ENCODE measurements at places on chromosomes 2 and 18.

- no peak for ATAC-seq
Observed at GRCh38 chr2:112666761-112667122, 21.0 kb downstream of the SLC20A1 start.

DNA sequence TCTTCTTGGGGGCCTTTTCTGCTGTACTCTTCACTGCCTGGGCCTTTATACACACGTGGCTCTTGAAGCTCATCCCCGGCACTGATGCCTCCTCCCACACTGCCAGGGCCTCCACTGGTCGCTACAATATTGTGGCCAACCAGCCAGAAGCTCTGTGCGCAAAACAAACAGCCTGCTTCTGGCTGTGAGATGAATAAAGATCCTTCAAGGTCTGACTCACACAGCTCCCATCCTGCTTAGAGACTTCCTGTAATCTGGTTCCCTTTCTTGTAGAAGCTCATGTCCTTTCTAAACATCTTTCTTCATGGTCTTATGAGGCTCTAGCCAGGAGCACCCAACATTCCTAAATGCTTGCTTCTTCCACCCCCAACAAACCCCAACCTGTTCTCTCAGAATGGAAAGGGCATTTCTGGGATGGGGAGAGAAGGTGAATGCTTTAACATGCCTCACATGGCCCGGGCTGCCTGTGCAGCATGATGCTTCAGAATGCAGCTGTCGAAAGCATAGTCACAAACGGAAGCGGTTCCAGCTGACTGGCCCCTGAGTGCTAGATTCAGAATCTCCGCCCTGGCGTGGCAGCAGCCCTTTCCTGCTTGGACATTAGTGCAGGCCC, 24.6 kb downstream of the NRP2 start:
- peak; percentile 87 for ATAC-seq

- ATAC-seq = no peak
Observed at GRCh38 chr18:57426187-57426586, 9.0 kb upstream of the ONECUT2 start.

GRCh38 chr18:27144672-27145071, 40.4 kb downstream of the CHST9 start:
- ATAC-seq = no peak

- no peak for ATAC-seq
Observed at GRCh38 chr18:48390641-48391040, 18.5 kb downstream of the ZBTB7C start.

DNA sequence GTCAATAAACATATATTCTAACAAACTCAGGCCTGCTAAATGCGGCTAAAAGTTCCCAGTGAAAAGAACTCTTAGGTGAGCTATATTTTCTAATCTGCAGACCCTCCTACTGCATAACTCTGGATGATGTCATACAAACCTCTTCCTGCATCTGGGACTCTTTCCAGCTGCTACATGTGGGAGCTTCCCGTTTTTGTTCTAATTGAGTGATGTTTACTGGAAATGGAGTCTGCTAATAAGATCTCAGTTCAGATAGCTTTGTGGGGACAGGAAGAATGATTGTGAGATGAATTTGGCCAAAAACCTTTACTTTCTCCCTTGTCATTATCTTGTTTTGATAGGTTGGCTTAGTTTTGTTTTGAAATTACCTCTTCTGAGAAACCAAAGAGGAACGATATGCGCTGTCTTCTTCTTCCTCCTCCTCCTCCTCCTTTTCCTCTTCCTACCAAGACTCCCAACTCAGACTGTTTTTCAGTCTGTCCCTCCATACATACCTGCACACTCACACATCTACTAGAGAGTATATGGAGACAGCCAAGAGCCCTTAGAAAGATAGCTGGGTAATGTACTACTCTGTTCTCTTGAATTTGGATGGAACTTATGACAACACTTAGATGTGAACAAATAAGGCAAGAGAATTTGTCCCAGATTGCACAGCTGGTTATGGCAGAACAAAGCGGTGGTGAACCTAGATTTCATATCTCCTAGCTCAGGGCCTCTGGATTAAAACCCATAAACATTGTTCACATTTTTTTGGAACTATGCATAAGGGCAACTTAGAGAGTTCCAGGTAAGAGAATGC, 39.8 kb upstream of the AAK1 start:
- peak; percentile 75 for ATAC-seq

DNA sequence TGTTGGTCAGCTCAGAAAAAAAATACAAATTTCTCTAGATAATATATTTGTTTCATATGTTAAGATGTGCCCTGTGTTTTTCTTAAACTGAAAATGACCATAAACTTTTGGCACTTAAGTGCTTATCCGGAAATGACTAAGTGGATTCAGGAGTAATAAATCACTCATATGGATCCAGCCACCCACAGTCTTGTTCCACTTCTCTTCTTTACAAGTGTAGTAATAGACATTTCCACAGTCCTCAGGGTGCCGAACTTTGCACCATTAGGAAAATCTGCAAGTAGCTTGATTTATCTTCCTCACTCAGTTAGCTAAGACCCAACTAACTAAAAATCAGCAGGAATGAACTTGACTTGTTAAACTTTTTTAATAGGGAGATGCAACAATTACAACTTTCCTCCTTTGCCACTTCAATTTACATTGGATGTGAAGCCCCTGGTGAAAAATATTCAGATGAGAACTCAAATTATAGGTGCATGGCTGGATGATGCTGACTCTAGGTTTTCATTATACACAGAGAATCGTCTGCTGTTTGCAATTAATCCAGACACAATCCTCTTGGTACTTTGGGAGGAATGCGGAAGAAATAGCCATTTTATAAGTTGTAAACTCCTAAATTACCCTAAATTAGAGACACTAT, 322.5 kb downstream of the ARHGAP15 start:
- ATAC-seq = no peak

- peak; percentile 51 for ATAC-seq
Observed at GRCh38 chr2:202018950-202019349, 14.7 kb upstream of the FZD7 start.

- no peak for ATAC-seq
Observed at GRCh38 chr2:118763797-118764196, 83.7 kb downstream of the EN1 start.

DNA sequence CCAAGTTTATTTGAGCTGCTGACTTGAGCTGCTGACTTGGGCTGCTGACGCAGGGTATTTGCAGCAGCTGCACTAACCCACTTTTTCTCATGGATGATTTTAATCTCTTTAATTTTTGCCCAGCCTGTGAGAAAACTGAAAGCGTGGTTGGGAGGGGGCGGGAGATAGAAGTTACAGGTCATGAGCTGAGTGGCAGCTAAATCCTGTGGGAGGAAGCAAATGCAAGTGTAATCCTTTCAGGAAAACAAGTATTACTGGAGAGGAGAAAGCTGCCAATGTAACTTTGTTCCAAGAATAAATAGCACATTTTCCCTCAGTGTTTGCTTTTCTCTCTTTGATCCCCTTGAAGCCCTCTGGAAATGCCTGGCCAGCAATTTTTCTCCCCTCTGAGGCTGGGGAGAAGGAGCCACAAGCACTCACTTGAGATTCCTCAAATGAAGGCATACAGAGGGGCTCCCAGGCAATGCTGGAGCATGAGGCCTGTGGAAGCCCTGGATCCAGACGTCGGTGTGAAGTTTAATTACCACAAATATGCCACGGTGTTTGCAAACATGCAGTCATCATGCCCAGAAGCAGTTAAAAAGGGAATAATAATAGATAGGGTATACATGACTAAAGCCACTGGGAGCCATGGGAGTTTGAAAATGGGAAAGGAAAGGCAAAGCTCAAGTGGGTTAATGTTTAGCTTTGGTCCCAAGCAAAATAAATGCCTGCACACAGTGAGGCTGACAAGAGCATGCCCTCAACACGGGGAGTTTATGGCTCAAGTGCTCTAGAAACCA, 10.4 kb upstream of the EVA1A start:
- no peak for ATAC-seq

GRCh38 chr2:11168488-11168887, 13.2 kb downstream of the SLC66A3 start:
- no peak for ATAC-seq

GRCh38 chr18:46675112-46675511, 18.1 kb upstream of the LOXHD1 start:
- ATAC-seq = no peak

DNA sequence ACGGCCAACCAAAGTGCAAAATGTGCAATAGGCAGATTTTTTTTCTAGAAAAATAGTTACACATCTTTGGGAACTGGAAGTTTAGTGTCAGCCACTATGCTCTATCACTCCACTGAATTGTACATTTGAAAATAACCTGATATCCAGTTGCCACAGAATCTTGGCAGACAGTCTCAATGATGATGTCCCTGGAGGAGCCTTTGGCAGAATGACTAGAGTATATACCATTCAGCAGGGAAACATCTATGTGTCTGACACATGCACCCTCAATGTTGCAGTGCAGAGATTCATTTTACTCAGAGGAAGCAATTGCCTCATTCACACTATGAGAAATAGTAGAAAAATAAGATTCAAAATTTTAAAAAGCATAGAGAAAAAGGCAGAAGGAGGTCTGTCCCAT, 475.8 kb downstream of the LRRTM4 start:
- no peak for ATAC-seq

DNA sequence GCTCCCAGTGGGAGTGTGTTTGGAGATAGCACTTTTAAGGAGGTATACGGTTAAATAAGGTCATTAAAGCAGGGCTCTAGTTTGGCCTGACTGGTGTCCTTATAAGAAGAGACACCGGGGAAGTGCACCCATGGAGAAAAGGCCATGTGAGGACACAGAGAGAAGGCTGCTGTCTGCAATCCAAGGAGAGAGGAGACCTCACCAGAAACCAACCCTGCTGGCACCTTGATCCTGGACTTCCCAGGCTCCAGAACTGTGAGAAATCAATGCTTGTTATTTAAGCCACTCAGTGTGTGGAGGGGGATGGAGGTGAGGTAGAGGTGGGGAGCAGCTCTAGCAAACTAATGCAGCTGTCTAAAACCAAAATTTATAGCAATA, 62.0 kb downstream of the RPL31 start:
- no peak for ATAC-seq

DNA sequence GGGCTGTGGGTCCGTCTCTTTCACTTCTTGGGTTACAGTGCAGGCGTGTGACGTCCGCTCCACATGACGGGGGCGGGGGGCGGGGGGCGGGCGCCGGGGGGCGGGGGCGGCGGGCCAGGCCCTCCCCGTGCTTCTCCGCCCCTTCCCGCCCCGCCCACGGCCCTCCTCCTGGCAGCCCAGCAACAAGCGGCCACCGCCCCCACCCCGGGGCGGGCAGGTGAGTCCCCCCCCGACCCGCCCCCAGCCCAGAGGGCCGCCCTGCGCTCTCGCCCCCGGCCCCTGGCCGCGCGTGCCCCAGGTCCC, 3.6 kb downstream of the ZNF516 start:
- ATAC-seq = peak; percentile 26

DNA sequence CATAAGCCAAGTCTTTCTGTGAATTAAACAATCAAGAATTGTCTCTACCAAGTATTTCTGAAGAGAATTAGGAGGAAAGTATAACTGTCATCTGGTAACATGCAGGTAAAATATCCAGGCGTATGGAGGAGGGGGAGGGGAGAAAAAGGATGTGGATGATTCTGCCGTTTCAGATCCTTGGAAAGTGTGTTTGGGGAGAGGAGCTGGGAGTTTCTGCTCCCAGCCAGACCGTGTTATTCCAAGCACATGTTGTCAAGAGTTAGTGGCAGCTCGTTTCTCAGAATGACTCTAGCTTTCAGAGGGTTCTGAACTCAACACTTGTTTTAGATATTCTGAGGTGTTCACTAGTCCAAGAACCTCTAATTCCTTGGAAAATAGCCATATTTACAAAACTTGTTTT, 137.6 kb downstream of the FAM124B start:
- ATAC-seq = no peak

GRCh38 chr2:181357979-181358378, 99.2 kb upstream of the ITGA4 start:
- no peak for ATAC-seq

DNA sequence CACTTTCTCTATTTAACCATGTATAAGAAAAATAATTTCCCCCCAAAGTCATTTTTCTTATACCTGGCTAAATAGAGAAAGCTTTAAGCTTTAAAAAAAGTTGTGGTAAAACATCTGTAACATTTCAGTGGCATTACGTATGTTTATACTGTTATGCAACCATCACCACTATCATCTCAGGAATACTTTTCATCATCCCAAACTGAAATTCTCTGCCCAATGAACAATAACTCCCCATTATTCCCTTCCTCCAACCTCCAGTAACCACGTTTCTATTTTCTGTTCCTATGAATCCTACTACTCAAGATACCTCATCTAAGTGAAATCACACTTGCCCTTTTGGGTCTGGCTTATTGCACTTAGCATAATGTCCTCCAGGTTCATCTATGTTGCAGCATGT, 1.7 kb upstream of the SLC3A1 start:
- no peak for ATAC-seq

DNA sequence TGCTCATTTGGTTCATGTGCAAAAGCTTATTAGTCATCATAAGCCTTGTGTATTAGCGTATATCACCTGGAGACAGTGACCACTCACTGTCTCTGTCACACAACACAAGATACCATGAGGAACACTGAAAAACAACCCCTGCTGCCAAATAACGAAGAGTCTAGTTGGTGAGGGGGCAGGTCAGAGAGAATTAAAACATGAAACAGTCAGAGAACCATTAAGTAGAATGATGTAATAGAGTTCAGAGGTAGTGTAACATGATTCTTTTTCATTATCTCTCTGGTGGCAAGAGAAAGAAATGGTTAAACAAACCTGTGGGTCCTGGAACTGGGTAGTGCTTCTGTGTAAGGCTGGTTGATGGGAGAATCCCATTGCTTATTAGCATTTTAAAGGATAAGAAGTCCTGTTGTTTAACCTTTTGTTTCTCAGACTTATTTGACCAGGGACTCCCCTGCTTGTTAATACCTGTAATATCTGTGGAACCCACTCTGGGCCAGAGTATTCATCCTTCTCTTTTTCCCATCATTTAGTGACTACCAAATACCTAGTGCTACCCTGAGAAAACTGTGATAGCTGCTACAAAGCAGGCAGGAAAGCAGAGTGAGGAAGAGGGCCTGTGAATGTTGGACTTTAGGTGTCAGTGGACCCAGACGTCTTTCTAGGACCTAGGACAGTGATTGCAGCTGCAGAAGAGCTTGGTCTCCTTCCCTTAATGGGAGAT, 38.0 kb downstream of the PTRHD1 start:
- ATAC-seq = no peak

- no peak for ATAC-seq
Observed at GRCh38 chr2:140424471-140424870, 1644.3 kb upstream of the NXPH2 start.

- no peak for ATAC-seq
Observed at GRCh38 chr18:40120796-40121391, 1834.1 kb upstream of the PIK3C3 start.

DNA sequence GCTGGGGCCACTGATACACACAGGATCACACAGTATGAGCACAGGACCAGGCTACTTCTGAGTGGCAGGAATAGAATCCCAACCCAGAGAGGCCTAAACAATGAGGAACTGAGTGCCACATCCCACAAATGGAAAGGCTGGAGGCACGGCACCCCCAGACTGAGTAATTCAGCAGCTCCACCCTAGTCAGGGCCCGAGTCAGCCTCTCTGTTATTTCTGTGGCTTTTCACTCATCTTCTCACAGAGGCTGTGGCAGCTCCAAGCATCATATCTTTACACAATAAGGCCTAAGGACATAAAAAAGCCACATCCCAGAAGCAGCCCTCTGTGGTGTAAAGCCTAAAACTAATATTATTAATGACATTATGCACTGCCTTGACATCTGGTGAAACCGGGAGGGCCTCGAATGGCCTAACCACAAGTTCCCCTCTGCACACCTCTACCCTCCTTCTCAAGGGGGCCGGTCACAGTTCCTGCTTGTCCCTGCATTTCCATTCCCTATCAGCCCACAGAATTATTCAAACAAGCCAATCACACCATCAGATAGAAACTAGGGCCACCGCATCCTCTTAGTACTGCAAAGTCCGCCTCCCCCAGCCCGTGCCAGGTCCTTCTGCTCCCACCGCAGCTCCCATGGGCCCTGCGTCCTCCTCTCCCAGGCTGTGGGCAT, 12.5 kb upstream of the MAL start:
- no peak for ATAC-seq
